ENCODE measurements at places on chromosomes 11 and 22.

- no peak for DNase-seq
Observed at GRCh38 chr11:71459076-71459766, 6.2 kb downstream of the NADSYN1 start.

GRCh38 chr11:122440811-122441665 is 214.5 kb upstream of the UBASH3B start:
- no peak for DNase-seq

GRCh38 chr11:44658506-44658850 is 68.3 kb upstream of the TSPAN18 start:
- peak; percentile 50 for DNase-seq

- no peak for DNase-seq
Observed at GRCh38 chr11:3922056-3922455, 66.6 kb downstream of the STIM1 start.

DNA sequence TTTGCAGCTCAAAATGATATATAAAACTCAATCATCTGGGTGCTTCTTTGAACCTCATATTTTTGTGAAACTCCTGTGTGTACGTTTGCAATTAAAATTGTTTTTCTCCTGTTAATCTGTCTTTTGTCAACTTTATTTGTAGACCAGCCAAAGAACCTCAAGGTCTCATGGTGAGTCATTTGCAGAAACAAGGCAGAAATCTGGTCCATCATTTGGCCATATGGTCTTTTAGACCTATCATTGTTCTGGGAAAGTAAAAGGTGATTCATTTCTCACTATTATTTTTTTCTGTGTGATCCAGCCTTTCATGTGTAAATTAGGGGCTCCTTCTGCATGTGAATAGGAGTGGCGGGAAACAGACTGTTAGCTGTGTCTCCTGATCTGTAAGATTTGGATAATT is 399.1 kb upstream of the DDI1 start:
- no peak for DNase-seq

DNA sequence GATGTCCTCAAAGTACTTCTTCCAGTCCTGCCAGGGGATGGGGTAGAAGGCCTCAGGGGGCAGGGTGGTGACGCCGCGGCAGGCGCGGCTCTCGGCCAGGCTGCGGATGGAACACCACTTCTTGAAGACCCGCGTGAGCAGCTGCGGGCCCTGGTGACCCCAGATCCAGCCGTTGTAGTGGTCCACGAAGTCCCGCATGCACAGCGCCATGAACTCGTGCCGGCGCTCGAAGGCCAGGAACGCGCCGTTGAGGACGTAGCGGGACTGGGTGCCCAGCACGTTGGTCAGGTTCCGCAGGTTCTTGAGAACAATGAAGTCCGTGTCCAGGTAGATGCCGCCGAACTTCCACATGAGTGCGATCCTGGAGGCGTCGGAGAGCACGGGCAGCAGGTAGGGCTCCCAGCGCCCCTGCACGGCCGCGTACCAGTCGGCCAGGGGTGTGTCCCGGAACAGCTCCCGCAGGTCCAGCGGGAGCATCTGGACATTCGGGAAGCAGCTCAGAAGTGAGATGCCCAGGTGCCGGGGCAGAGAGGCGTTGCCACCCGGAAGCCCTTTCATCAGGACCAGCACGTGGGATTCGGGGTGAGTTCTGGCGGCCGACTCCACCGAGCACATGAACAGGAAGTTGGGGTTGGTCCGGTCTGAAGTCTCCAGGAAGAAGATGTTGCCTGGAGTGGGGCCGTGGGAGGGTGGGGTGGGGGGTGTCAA is 27.5 kb downstream of the A4GALT start:
- no peak for DNase-seq

DNA sequence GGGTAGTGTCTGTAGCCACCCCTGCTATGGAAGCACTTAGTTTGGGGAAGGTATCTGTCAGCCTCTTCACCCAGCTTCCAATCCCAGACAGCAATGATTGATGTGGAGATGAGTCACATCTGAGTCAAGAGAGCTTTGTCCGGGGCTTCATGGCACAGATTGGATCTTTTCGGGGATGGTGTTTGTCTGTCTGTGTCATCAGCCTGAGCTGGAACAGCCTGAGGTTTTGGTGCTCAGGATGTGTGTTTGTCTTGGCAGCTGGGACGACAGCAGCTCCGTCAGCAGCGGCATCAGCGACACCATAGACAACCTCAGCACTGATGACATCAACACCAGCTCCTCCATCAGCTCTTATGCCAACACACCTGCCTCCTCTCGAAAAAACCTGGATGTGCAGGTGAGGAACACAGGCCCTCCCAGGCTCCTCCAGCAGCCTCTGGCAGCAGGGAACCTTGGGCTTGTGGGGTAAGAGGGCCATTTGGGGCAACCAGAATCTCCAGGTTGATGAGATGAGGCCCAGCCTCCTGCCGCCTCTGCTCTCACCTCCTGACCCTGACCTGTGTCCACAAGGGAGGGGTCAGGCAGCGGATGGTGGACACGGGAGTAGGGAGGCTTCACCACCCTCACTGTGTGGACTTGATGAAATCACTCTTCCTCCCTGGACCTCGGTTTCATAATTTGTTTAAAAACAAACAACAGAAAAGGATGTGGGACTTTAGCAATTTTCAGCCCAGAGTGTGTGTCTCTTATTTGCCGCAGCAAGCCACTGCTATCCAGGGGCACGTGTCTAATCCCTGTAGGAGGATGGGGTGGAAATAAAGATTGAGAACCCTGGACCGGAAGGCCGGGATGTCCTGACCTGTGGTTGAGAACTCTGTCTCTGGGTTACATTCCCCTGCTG is 124.3 kb downstream of the DBX1 start:
- no peak for DNase-seq

- DNase-seq = no peak
Observed at GRCh38 chr11:34178209-34178821, 72.9 kb downstream of the NAT10 start.

DNA sequence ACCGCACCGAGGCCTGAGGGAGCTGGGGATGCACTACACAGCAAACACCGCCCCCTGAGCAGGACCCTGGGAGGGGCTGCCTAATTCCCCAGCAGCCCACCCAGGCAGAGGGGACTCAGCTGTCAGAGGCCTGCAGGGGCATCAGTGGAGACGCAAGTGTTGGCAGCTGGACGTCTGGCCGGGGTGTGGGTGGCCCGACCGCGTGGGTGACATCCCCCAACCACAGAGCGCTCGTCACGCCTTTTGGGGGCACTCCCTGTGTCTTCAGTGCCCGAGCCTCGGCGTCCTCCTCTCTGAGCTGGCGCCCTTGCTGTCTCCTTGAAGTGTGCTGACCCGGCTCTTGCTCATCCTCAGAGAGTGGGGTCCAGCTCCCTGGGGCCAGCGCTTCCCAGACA is 150.2 kb downstream of the BRD1 start:
- no peak for DNase-seq

- DNase-seq = no peak
Observed at GRCh38 chr11:14259186-14259784, 99.7 kb downstream of the RRAS2 start.

GRCh38 chr11:126147208-126148111 is 64.0 kb downstream of the RPUSD4 start:
- no peak for DNase-seq

GRCh38 chr11:76577226-76577920 is 93.2 kb downstream of the LRRC32 start:
- no peak for DNase-seq

DNA sequence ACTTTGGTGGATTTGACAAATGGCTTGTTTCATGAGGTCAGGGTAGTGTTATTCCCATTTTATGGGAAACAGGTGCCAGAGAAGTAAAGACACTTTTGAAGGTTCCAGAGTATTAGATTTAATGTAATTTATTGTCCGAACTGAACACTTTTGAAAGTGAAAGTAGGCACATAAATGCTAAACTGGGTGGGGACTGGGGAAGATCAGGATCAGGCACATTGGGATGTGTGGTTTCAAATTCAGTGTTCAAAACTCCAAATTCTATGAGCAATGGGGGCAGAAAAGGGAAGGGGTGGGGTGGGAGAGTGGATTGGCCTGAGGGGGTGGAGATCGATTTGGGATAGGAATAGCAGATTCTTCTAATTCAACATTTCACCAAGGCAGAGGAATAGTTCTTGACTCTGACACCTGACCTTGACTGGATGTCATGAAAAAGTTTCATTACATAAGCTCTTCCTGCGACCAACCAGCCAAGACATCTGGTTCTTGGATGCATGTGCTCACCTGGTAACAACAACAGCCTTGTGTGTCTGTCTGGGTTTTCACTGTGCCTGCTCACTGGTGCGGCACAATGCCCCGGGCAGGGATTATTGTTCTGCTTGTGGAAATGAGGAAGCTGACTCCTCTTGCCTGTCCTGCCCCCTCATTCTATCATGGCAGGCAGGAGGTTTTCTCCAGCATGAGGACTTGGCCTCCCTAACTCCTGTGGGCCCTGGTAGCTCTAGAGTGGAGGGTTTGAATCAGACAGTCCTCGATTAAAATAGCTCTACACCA is 10.8 kb downstream of the PPFIBP2 start:
- no peak for DNase-seq

DNA sequence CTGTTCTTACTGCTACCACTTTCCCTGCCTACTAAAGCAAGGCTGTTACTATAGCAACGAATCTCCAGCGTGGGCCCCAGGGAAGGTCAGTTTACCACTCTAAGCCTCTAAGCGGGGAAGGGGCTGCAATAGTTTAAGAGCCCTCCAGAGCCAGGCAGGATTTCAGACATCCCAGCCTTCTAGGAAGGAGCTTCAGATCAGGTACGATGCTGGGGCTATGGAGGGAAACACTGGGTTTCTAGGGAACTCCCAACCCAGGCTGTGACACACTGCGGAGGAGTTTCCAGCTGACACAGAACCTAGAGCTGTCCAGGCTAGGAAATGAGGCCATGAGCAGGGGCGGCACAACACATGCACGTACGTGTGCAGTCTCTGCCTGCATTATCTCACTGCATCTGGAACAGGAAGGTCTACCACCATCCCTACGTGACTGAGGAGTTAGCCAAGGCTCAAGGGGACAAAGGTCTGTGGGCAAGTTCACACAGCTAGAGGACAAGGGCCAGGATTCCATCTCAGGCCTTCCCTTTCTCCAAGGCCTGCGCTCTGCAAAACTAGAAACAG is 20.4 kb downstream of the HPS4 start:
- DNase-seq = no peak

GRCh38 chr11:10326012-10326964 is 21.4 kb downstream of the ADM start:
- DNase-seq = no peak

GRCh38 chr11:108351468-108351867 is 115.9 kb downstream of the C11orf65 start:
- no peak for DNase-seq

DNA sequence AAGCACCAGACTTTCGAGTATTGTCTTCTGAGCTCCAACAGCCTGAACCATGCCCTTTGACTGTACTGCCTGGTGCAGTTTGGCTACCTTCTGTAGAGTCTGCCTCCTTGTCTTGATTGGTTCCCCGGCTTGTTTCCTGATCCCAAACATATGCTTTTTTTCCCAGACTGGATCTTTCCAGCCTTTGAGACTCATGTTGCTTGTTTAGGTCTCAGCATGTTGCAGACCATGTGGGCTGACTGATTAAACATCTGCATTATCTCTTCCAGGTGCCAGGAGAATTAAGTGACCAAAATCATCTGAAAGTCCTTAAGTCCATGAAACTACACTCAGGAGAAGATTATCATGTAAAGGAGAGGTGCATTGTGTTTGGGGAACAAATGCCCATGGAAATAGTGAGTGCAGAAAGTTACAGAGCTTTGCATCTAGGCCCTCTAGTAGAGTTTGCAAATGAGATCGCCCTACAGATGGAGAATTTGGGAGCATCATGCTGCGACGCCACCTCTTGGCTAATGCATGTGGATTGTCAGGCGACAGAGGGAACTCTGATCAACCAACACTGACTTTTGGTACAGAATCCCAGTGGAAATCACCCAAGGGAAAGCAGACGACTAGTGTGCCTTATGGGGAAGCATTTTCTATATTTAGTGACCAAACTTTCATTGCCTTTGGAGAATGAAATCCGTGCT is 188.8 kb downstream of the BLID start:
- DNase-seq = no peak

DNA sequence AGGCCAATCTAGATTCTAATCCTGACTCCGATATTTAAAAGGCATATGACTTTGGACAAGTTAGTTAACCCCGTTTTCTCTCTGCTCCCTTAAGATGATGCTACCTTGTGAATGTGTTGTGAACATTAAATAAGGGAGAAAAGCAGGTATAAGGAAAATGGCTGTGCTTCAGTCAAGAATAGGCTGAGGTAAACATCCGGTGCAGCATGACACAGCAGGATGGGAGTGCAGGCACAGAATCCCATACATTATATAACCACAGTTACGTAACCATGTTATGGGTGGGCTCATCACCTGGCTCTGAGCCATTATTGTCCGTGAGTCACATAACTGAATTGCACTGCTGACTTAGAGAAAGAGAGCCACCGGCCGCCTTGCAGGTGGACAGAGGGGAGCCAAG is 382.2 kb upstream of the ANO5 start:
- no peak for DNase-seq

DNA sequence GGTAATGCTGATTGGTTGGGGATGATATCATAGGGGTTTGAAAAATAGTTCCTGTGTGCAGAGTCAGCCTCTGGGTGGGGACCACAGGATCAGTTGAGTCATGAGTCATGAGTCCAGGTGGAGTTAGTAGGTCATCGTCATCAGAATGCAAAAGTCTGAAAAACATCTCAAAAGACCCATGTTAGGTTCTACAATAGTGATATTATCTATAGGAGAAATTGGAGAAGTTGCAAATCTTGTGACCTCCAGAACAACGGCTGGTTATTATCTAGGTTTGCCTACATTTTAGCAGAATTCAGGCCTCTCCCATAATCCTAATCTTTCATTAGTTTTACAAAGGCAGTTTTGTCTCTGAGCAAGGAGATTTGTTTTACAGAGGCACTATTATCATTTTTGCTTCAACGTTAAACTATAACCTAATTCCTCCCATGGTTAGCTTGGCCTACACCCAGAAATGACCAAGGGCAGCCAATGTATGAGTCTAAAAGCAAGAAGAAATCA is 38.9 kb downstream of the MS4A2 start:
- no peak for DNase-seq

DNA sequence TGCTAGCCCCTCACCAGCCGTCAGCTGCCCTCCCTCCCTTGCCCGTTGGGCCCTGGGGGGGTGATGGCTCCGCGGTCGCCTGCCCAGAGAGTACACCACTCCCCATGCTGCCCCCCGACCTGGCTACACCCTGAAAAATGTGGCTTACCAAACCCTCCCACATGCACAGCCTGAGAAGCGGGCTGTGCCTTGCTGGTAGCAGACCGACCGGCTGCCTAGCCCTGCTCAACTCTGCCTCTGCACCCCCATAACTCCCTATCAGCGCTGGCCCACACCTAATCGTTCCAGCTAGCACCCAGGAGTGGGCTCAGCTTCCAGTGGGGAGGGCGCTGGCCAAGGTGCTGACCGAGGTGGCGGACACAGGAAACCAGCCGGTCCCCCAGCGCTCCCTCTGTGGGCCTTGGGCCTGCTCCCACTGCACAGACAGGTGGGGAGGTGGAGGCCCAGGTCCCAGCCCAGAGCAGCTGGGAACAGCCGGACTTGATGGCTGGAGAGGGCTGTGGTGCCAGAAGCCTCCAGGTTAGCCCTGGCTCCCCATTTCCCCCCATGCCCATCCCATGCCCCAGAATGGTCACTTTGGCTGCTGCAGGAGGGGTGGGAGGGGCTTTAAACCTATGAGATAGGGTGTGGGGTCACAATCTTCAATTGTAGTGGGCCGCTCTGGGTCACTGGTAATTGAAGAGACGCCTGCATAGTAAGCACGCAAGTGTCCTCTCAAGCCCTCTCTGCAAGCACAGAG is 32.1 kb upstream of the PRODH start:
- DNase-seq = no peak
